ENCODE measurements at places on chromosomes 7 and 10. TPM values are rescaled to one million over a fixed set of nuclear protein-coding genes. Genes with fewer than 3 reads are reported as not detected.

The OGDHL gene
- total RNA-seq: 5.2 TPM

The ASIC3 gene
- total RNA-seq: 1.2 TPM

DNA sequence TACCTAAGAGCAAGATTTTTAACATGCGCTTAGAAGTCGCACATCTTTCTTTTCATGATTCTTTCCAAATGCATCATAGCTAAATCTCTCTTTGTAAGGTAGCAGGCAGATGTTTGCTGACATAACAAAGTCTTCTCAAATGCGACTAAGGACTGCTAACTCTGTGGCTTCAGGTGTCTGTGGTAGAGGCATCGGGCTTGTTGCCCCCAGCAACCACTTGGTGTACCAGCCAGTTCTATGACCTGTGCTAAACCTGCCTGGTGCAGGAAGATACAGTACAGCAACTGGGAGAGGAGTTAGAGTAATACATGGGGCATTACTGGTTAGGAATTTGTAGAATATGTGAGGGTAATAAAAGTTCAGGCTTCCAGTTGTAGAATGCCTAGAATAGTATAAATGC, 654.1 kb downstream of the NRG3 start:
- DNase-seq: no peak

The CRHR2 gene
- total RNA-seq: 0.22 TPM

DNA sequence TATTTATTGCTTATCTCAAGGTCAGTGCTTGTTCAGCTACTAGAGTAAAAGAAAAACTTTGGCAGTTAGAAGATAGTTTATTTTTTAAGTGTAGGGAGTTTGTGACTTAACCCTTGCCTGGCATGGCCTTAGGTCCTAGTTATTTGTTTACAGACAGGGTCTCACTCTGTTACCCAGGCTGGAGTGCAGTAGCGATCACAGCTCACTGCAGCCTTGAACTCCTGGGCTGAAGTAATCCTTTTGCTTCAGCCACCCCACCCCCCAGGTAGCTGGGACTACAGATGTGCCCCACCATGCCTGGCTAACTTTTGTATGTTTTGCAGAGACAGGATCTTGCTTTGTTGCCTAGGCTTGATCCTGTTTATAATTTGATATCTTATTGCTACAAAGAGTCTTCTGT, 4.2 kb downstream of the ANLN start:
- DNase-seq: no peak

GRCh38 chr7:26954951-26955350, 90.6 kb upstream of the SKAP2 start:
- DNase-seq: no peak

The C7orf57 gene
- total RNA-seq: not detected

DNA sequence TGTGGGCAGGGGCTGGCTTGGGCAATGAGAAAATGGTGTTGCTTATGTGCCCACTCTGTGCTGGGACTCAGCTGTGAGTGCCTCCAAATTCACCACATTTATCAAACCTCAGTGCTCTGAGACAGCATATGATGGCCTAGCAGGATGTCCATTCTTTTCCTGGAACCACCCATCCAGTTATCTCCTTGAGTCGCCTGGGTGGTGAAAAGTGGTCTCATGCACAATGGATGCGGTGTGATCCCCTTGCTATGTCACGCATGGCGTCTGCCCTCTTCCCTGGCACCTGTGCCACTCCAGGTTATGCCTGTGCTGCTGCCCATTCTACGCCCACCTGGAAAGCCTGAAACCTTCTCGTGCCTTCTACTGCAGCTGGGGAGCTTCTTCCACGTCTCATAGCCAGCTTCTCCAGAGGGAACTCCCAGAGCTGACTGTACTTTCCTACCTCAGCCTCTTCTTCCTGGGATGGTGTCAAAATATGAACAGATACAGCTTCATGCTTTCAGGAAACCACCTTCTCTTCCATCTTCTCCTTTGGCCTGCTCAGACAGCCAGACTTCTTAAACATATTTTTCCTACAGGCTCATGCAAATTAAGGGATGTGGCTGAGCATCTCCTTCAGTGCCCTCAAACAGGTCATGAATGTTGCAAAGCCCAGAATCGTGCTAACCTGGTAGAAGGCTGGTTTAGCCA, 147.3 kb downstream of the PFKFB3 start:
- no peak for DNase-seq

DNA sequence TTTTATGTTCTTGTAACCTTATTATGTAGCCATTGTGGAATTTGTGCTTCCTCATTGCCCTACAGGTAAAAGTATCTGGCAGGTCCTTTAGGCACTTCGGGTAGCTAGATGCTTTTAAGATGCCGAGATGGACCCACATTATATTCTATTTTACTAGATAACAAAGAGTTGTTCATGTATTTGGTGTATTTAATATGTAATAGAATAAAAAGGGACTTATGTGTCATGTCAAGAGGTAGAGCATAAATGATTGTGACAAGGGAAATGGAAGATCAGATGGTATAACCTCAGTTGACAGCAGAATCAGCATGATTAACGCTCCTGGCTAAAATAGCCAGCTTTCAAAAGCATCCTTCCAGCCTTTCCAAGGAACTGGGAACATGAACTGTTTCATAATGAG, 50.6 kb downstream of the NPY start:
- DNase-seq: no peak

- peak; percentile 64 for DNase-seq
Observed at GRCh38 chr7:5248201-5248885, 34.4 kb upstream of the SLC29A4 start.

DNA sequence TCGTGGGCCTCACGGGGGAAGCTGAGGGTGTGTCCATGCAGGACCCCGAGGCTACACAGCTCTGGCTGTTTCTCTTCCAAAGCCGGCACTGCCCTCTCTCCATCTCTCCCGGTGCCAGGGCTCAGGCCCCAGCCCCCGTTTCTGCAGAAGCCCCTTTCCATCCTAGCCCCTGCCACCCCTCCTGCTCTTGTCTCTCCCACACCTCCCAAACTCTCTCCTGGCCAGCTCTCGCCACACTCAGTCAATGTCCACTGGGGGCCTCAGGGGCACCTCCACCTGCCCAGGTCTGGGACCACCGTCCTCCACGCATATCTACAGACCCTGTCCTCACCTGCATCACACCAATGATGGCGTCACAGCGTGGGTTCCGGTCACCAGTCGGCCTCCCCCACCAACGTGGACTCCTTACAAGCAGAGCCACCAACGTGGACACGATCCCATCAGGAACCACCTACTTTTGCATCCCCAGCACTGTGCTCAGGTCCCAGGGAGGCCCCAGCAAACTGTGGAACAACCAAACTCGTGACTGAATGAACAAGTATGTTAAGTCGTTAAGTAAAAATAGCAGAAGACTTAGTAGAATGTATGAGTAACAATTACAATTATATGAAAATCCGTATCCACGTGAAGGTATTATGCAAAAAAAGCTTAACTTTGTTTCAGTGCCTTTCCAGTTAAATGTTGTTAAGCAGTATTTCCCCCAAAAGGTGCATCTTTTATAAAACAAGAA, 38.4 kb downstream of the DIP2C start:
- DNase-seq: no peak

- no peak for DNase-seq
Observed at GRCh38 chr7:82275342-82275741, 168.2 kb downstream of the CACNA2D1 start.
